HFFc6 (cell line): ENCODE measurements at places on chromosomes 5 and 9. TPM values are rescaled to one million over a fixed set of nuclear protein-coding genes. Genes with fewer than 3 reads are reported as not detected.

DNA sequence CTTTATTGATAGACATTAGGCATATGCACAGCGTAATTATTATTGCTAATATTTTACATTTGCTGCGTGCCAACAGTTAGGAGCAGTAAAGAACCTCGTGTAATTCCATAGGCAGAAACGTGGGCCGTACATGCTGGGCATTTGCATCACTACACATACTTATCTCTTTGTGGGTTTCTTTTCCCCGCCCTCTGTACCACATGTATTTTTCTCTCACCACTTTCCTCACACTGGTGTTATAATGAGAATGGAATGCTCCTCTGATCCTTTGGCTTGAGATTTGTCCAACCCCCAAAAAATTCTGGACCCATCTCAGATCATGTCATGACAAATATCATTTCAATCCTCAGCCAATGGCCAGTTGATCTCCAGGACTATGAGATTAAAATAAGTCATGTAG lies 1952.6 kb upstream of the WWC1 start:
- H3K27me3 ChIP-seq = no peaks in the 10 kb centered on the region
- no peak overlapping the region for H3K4me3 ChIP-seq
- no peak overlapping the region for H3K27ac ChIP-seq
- no peak for DNase-seq
- H3K36me3 ChIP-seq = no peaks in the 10 kb centered on the region

GRCh38 chr9:2023532-2023931 lies 8.4 kb downstream of the SMARCA2 start:
- peaks cover 31% of the 10 kb centered on the region for H3K36me3 ChIP-seq
- no peaks in the 10 kb centered on the region for H3K27me3 ChIP-seq
- no peak for DNase-seq
- peak overlapping the region; percentile 59; the same call in 1 of the 2 replicates for H3K4me3 ChIP-seq
- H3K4me1 ChIP-seq = peaks cover 93% of the 10 kb centered on the region
- peak overlapping the region; percentile 70; the same call in 1 of the 2 replicates for H3K27ac ChIP-seq

- no peak overlapping the region for H3K4me3 ChIP-seq
- H3K27ac ChIP-seq = no peak overlapping the region
- DNase-seq = no peak
- no peaks in the 10 kb centered on the region for H3K36me3 ChIP-seq
- no peaks in the 10 kb centered on the region for H3K4me1 ChIP-seq
Measured at GRCh38 chr5:67808340-67808739, 407.2 kb upstream of the PIK3R1 start.

DNA sequence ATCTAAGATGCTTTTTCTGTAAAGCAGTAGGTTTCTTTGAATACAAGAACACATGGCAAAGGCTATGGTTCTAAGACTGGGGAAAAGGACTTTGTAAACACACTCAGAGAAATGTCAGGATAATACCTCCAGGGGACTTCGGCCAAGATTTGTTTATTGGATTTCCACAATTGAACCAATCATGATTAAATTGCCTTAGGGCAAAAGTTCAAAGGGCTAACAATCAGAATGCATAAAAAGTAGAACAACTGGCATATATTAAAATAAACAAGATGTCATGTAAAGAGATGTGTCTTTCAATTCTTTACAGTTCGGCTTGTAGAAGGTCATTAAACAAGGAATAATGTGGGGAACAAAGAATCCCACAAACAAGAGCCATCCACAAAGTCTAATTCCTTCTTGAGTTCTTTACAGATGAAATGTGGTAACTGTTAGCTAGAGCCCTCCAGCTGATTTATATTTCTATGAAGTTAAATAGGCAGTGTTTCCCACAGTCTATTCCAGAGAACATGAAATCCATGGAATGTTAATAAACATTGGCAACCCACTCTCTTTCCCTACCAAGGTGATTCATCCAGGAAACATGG lies 565.5 kb downstream of the ZNF608 start:
- H3K36me3 ChIP-seq = no peaks in the 10 kb centered on the region
- no peak for DNase-seq
- no peaks in the 10 kb centered on the region for H3K4me1 ChIP-seq
- no peak overlapping the region for H3K4me3 ChIP-seq
- H3K27ac ChIP-seq = no peak overlapping the region

GRCh38 chr5:78647838-78648358 lies 674 bp downstream of the LHFPL2 start:
- H3K4me3 ChIP-seq = peak overlapping the region; percentile 95
- peaks cover 3% of the 10 kb centered on the region; the same call in 1 of the 2 replicates for H3K27me3 ChIP-seq
- peak; percentile 30 for DNase-seq

The VPS13A gene
- total RNA-seq = 13.2 to 17.7 TPM (median 15.1 TPM) in 3 replicates

The MRPS30 gene
- 31.0 to 31.9 TPM (median 31.4 TPM) in 3 replicates for total RNA-seq

The DEPDC1B gene
- 2.7 to 5.7 TPM (median 5.3 TPM) in 3 replicates for total RNA-seq

The IRX1 gene
- not detected in 3 replicates for total RNA-seq
